Stimulated activated CD8-positive, alpha-beta memory T cell treated with anti-CD3 and anti-CD28 coated beads, Interleukin-4, amount 100 ng/mL, for 24 hours (primary cell): ENCODE measurements at places on chromosomes 6 and 20.

- DNase-seq: no peak
Observed at GRCh38 chr6:74749211-74750147, 456.4 kb downstream of the COL12A1 start.

DNA sequence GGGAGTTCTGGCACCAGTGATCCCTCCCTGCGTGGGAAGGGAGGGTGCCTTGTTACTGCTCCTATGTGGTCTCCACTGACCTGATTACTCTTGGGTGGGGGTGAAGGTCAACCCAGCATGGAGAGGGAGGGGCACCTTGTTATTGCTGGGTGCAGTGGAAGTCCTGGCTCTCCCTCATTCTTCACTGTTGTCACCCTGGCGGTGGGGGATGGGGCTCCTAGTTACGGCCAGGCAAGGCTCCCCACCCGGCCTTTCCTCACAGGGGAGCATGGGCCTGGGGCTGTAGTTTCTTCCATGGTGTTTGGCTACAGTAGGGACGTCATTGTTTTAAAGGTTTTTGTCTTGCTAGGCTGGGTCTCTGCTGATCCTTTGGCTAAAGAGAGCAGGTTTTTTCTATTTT lies 40.8 kb downstream of the PACSIN1 start:
- no peak for DNase-seq

GRCh38 chr6:72560721-72561593 lies 60.9 kb upstream of the KCNQ5 start:
- no peak for DNase-seq

DNA sequence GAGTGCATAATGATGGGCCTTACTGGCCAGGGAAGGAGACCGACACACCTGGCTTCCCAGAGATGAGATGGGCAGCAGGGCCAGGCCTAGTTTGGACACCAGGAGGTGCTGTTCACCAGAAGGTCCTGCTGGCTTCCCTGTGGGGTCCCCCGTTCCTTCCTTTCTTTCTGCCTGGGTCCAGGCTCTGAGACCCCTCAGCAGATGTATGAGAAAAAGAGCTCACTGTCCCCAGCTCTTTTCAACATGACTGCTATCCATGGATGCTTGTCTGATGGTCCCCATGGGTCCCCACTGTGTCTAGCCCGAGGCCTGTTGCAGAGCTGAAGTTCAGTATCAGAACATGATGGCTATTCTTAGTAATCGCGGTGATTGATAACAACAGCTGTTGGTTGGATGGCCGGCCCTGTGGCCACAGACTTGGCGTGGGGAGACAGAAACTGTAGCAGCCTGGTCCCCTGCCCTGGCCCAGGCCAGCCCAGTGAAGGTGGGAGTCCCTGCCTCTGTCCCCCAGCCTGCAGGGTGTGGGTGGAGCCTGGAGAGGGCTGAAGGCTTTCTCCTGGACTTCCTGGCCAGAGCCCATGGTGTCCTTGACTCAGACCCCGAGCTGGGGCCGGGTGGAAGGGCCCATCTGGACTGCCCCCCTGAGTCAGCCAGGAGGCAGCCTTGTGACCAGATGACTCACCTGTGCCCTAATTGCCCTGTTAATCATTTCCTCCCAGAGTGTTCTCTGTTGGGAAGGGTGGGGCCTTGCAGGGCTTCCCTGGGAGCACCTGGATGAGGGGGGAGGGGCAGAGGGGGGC lies 9.9 kb upstream of the BAK1 start:
- DNase-seq: no peak

DNA sequence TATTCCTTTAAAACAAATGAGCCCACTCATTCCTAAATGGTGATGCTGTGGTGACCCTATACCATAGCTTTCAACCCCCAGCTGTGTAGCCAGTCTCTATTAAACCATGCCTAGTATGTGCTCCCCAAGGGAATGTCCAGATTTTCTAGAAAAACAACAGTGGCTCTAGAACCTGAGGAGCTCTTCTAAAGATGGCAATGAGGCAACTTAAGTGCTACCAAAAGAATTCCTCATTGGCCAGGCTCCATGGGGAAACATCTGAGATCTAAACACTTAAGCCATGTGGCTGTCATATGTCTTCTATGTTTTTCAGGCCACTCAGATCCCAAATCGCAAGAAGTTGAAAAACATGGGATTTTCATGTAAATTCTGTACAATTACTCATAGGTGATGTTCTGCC lies 191.0 kb downstream of the TPBG start:
- no peak for DNase-seq

DNA sequence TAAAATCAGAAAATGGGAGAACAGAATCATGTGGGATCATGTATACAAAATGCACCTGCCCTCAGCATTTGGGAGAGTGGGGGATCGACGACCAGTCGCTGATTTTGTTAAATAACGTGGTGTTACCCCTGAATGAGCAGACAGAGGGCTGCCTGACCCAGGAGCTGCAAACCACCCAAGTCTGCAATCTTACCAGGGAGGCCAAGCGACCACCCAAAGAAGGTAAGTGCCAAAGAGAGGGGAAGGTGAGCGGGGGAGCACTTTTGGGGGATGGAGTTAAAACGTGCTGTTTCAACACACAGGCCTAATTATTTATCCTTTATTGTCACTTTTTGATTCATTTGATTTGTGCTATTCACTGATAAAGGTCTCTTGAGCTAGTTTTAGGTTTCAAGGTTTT lies 4.1 kb downstream of the ADGRB3 start:
- DNase-seq: no peak

DNA sequence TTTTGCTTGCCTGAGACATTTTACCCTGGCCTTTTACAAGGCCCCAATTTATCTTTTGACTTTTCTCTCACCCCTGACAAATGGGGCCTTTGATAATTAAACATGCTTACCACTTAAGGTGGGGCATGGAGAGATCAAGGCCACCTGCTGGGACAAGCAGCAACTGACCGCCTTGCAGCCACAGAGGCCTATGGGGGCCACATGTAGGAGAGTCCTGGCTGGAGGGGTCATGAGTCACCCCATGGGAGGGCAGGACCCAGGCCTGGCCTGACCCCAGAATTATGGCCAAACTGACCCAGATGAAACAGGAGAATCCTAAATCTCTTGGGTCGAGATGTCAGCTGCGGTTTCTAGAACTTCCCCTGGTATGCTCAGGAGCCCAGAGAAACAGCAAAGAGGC lies 8.5 kb upstream of the OCSTAMP start:
- no peak for DNase-seq

GRCh38 chr6:106316375-106316766 lies 9.2 kb downstream of the ATG5 start:
- no peak for DNase-seq

DNA sequence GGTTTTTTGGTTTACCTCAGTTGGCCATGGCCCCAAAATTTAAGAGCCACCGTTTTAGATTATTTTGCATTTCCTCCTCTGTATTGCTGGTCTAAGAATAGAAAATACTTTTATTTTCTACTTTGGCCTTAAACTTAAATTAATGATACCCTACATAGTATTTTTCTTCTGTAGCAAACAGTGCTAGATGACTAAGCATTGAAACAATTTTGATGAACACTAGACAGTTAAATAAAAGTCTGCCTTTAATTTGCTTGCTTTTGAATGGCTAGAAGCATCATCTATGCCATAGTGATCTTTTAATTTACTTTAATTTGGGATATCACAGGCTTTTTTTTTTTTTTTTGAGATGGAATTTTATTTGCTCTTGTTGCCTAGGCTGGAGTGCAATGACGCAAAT lies 106.4 kb downstream of the CD109 start:
- DNase-seq: no peak
